SK-MEL-5 (cell line): ENCODE measurements at places on chromosomes 11 and 22.

DNA sequence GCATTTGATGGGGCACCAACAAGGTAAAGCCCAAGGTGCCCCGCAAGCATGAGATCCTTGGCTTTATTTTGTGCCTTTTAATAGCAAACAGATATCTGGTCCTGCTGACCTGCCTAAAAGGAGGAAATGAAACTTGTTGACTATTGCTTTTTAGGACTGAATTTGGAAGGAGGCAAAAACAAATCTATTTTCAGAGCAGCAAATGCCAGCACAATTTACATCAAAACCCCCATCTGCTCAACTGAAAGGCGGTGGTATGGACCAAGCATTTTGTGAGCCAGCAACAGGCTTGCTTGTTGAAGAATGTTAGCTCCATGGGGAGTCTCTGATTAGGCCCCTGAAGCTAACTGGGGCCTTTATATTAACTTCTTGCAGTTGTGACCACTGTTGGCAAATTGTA, 192.6 kb upstream of the E2F8 start:
- DNase-seq: no peak

DNA sequence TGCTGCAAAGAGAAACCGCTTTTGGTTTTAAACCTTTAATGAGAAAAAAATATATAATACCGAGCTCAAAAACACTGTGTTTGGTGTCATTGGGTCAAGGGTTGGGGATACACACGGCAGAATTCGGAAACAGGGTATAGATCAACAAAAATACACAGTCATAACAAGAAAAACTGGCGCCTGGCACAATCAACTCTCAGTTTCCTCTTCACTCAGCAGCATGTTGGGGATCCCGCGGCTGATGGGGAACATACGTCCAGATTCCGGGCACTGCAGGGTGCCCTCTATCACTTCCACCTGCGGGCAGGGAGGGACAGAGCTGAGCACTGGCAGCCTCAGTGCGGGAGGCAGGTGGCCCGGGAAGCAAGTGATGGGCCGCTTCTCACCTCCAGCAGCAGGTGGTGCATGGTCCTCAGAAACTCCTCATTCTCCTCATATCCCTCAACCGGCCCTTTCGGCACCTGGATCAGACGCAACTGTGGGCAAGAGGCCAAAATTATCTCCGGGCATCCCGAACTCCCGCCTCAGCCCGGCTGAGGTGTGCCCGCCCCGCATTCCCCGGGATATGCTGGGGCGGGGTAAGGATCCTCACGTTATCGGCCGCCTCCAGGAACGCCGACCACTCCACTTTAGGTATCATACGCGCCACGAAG, 561 bp downstream of the TRMT112 start:
- no peak for DNase-seq

DNA sequence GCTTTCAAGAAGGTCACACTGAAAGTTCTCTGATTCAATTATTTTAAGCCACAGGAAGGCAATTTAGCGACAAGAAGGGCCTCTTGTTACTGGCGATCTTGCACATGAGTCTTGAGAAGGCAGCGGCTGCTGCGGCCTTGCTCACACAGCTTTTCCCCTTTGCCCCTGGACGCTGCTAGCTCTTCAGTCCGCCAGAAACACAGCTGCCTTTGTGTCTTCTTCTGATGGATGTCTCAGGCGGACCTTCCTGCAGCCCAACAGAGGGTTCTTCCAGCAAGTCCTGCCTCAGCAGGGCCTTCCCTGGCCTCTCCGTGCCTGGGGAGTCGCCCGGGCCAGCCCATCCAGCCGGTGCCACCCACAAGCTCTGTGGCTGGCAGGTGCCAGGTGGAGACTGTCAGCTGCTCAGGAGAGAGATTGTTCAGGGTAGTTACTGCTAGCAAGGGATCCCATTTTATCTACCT, 59.4 kb downstream of the PKNOX2 start:
- DNase-seq: peak; percentile 37

DNA sequence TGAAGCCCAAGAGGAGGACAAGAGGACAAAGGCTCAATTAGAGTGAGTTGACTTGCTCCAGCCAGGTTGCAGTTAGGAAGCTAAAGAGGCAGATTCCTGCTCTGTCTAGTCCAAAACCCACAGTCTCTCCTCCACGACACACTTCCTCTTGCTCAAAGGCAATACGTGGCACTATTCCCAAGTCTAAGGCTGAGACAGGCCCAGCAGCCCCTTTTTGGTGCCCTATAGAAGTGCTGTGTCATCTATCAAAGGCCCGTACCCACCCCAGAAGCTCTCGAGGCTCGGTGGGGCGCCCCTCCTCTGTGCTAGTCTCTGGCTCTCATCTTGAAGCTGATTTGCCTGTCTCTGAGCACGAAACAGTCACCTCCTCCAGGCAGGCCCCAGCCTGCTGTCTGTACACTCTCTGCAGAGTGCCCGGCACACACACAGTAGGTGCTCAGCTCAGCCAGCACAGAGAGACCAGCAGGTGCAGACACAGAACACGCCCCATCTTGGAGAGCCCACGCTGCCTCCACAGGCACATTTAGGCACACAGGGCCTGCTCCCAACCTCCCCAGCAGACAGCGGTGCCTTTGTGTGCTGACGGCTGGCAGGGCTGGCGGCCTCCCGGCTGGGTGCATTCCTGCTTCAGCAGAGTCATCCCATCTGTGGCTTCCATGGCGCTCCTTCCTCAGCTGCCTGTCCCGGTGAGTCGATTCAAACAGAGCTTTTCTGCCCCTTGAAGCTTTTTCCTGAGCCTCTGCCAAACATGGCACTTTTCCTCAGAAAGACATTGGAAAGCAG, 52.8 kb downstream of the MYH9 start:
- peak; percentile 65 for DNase-seq

- no peak for DNase-seq
Observed at GRCh38 chr22:42635531-42635930, 4.9 kb downstream of the ATP5MGL start.

DNA sequence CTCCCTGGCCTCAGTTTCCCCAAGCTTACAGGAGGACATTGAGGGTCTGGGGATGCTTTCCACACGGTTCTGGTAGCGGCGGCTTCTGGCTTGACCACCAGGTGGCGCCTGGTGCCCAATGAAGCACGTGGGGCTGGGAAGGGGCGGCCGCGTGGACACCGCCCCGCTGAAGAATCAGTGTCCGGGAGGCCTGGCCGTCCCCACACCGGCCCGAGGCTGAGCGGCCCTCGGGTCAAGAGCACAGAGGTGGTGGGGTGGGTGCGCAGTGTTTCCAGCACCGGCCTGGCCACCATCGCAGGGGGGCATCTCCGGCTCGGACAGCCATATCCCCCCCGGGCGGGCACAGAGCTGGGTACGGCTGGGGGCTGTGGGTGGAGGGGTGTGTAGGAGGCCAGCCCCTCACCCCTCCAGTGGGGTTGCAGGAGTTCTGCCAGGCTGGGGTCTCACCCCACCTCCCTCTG, 27.8 kb upstream of the PPARA start:
- DNase-seq: peak; percentile 80

GRCh38 chr11:35850191-35850590, 93.7 kb upstream of the LDLRAD3 start:
- no peak for DNase-seq

DNA sequence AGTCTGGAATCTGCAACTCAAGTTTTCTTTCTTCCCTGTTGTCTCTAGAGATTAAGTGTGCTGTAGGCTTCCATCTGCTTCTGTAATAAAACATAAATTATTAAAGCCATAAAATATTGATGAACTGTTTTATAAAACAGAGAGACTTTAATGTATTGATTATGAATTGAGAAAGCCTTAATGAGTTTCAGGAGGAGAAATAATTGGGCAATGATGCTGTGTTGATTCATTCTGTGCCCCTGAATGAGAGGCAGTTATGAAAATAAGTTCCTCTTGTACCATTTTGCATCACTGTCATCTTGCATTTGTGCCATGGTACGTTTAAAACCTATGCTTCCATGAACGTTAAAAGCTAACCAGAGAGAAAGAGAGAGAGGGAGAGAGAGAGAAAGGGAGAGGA, 194.1 kb upstream of the LARGE1 start:
- no peak for DNase-seq

GRCh38 chr11:34616830-34617504, 3.9 kb upstream of the EHF start:
- DNase-seq: no peak

GRCh38 chr11:118735203-118735602, 55.8 kb upstream of the TREH start:
- no peak for DNase-seq

- DNase-seq: no peak
Observed at GRCh38 chr11:14451825-14452224, 47.8 kb downstream of the COPB1 start.

GRCh38 chr11:101706541-101706940, 122.7 kb upstream of the TRPC6 start:
- no peak for DNase-seq

DNA sequence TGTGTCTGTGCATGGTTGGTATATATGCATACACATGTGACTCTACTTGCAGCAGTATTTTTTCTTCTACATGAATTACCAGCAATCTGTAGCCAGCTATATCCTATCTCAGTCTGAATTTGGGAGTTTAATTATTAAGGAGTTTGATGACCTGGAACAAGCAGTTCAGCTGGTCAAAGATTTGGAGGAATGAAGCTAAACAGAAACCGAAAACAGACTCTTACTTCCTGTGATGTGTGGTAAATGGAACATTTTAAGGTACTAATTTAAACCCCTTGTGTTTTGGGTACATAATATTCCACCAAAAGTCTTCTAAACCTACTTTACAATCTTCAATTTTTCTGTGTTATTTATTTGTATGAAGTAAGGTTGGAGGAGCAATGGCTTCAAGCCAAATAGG, 124.4 kb upstream of the PGR start:
- no peak for DNase-seq

- DNase-seq: no peak
Observed at GRCh38 chr11:121556937-121557336, 104.2 kb upstream of the SORL1-AS1 start.

DNA sequence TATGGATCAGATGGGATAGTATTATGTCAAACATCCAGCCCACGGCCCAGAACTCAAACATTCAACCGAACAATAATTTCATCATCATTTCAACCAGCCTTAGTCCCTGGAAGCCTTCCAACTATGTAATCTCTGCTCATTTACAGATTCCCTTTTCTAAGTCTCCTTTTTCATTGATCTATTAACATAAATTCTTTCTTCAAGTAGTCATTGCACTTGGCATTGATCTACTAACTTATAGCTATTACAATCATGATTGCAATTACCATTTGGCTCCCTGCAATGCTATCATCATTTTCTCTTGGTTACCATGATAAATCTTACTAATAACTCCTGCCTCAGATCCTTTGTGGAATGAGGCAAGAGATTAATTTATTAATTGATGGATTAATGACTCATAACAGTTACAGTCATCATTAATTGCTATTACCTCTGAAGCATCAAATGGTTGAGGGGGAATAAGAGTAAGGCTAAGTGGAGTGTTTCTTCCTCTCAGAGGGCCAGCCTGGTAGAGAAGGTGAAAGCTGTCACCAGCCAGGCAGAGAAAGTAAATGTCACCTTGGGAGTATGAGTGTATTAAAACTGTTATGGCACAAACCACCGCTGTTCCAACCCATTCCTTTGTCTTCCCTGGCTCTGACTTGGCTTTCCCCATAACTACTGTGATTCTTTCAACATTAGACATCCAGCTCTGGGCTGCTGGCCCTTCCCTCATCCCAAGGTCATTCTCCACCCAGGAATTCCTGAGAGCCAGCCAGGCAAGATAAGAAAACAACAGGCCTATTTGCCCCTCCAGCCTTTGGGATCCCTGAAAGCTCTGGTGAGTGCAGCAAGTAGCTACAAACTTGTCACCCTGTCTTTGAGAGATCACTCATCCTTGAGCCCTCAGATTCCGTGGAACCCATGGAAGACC, 174.7 kb downstream of the RRAS2 start:
- no peak for DNase-seq

- no peak for DNase-seq
Observed at GRCh38 chr11:73401217-73401923, 25.2 kb downstream of the RELT start.

DNA sequence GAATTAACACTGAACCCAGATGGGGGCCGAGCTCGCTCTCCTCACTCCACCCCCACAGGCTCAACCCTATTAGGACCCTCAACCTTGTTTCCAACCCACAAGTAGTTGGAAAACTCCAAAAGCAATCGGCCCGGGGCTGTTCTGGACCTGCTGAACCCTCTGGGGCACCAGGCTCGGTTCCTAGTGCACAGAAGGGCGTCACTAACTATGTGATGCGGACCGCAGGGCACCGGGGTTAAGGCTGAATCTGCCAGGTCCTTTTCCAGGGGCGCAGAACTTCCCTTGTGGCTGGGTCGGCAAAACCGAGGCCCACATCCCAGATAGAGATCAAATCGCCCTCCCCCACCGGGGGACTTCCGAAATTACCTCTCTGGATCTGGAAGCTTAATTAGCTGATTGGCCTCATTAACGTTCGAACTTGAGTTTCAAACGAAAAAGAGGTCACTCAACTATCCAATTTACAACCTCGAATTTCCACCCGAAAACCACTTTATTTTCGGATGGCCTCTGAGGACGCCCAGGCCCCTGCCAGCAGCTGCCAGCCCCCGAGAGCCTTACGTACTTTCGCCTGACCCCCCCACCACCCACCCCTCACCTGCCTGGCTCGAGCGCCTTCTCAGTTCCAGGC, 1.7 kb downstream of the SHANK2 start:
- no peak for DNase-seq

GRCh38 chr11:70464509-70465361, 66.4 kb downstream of the CTTN start:
- DNase-seq: no peak

DNA sequence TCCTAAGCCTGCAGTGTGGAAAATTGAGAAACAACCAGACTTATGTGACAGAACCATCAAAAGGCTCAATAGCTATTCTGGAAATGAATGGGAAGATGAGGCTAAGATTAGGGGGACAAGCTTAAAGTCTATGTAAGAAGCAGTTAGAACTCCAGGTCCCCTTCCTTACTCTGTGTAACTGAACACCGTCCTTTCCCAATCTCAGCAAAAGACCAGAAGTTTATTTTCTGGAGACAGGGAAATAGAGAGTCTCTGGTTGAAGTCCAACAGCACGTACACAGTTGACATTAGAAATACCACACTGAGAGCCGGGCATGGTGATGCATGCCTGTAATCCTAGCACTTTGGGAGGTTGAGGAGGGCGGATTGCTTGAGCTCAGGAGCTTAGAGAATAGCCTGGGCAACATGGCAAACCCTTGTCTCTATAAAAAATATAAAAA, 93.9 kb downstream of the CD44 start:
- no peak for DNase-seq

DNA sequence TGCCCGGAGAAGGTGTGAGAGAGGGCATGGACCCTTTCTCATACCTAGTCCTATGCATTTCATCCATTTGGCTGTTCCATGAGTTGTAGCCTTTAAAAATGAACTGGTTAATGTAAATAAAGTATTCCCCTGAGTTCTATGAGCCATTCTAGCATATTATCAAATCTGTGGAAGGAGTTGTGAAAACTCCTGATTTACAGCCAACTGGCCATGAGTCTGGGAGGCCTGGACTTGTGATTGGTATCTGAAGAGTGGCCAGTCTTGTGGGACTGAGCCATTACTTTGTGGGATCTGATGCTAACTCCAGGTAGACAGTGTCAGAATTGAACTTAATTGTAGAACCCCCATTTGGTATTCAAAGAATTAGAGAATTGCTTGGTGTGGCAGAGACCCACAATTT, 48.4 kb downstream of the FAM118A start:
- DNase-seq: no peak

- no peak for DNase-seq
Observed at GRCh38 chr11:22491555-22492225, 133.9 kb downstream of the FANCF start.
